Cardiac fibroblast (primary cell): ENCODE measurements at places on chromosomes 1 and 21.

DNA sequence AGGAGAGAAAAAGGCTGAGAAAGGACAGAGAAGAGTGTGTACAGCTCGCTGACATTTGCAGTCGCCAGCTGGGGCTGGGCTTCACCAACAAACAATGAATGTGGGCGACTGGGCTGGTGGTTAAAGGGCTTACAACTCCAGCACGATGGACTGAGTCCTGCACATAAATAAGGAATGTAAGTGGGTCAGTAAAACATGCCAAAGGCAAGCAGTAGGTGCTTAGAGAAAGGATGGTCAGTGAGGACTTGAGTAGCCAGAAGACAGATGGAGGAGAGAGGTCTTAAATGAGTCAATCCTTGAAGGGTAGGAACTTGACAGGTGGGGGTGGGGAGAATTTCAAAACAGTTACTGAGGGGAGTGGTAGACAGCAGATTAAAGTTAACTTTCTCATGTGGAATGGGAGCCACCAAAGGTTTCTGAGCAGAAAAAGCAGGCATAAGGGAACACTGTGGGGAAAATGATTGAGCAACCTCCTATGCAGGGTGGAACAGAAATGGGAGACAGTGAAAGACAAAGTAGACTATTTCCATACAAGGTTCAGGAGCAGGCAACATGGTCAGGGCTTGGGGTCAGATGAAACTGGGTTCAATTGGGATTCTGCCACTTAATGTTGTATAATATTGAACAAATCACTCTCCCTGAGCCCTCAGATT is 37.4 kb downstream of the GADD45A start:
- peak; percentile 44 for DNase-seq

DNA sequence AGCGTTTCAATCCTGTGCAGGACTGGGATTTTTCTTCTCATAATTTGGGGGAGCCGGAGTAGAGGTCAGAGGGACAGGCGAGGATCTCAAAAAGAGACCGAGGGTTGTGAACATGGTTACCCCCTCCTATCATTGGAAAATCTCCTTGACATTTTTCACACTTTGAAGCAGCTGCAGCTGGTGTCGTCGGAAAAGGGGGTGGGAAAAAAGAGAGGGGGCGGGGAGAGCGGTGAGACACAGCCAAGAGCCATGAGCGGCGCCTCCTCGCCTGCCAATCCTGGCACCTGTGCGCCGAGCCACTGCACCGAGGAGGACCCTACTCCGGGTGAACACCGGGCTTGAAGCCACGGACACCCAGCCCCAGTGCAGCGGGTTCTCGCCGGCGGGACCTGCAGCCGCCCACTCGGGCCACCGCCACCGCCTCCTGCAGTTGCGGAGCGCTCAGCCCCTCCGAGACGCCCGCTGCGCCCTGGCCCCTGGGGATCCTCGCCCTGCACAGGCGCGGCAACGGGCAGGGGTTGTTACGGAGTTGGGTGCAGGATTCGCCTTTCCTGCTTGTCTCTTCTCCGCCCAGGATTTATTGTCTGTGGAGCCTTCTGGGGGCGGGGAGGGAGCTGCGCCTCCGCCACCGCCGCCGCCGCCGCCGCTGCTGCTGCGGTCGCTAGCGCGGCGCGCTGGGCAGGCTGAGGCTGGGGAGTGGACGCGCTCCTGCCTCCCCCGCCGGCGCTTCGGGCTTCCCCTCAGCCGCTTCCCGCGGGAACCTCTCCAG is at the start of gene LRRC7:
TSS of gene LRRC7 (plus strand) at position 271 of the 769 bp plus-strand sequence. CDS start 718 bp downstream, outside the sequence.
- no peak for DNase-seq

GRCh38 chr21:45234127-45234526 is 53.6 kb downstream of the POFUT2 start:
- no peak for DNase-seq

GRCh38 chr1:235697508-235697907 is 47.9 kb upstream of the GNG4 start:
- DNase-seq, result no peak

DNA sequence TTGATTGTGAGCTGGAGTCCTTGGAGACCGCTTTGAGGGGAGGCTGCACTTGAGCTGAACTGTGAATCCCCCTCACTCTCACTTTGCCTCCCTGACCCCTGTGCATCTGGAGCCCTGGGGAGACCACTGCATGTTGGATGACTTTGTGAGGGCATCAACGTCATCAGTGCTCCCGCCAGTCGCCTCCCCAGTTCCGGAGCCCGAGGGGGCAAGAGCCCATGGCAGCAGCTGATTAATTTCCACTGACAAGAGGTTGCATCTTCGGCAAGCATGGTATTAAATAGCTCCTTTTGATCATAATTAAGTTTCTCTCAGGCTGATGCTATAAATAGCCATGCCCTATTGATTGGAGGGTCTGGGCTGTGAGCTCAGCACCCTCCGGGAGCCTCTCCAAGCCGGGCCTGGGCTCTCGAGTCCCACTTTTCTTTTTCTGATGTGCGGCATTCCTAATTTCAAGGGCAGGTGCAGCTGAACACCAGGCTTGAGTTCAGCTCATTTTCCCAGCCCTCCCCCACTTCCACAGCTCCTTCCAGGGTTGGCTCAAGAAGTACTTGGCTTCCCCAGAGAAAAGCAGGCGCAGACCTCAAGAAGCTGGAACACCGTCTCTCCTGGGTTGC is 33.2 kb downstream of the KCND3 start:
- no peak for DNase-seq

DNA sequence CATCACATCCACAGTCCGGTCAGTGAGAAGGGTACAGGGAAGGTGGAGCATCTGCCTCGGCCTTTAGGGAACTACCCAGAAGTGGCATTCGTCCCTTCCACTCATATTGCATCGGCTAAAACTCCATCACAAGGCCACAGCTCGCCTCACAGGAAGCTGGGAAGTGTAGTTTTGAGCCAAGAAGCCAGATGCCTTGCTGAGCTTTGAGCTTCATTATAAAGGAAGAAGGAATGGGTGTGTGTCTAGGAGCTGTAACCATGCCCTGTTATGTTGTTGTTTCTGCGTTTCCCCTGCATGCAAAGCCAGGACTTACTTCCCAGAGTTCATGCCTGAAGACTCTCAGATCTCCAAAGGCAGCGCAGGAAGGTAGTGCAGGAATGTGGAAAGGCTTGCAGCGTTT is 61.1 kb downstream of the OPTC start:
- DNase-seq, result no peak

- no peak for DNase-seq
Observed at GRCh38 chr1:47582891-47583608, 145.2 kb downstream of the FOXD2 start.

DNA sequence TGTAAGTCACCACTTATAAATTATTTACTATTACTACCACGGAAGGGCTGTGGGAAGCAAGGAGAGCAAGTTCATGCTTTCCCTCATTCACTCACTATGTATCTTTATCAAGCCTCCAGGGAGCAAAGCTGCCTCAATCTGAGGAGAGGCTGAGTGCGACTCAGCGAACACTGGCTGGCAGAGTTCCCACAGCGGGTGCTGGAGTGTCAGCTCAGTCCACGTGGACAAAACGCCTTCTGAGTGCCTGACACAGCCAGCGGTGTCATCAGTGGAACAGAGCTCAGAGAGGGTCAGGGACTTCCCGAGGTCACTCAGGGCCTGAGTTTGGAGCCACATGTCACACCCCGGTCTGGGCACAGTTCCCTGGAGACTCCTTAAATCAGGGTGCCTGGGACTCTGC is 16.9 kb downstream of the MATN1 start:
- DNase-seq, result peak; percentile 52

- no peak for DNase-seq
Observed at GRCh38 chr1:28326515-28326914, 2.3 kb upstream of the MED18 start.

DNA sequence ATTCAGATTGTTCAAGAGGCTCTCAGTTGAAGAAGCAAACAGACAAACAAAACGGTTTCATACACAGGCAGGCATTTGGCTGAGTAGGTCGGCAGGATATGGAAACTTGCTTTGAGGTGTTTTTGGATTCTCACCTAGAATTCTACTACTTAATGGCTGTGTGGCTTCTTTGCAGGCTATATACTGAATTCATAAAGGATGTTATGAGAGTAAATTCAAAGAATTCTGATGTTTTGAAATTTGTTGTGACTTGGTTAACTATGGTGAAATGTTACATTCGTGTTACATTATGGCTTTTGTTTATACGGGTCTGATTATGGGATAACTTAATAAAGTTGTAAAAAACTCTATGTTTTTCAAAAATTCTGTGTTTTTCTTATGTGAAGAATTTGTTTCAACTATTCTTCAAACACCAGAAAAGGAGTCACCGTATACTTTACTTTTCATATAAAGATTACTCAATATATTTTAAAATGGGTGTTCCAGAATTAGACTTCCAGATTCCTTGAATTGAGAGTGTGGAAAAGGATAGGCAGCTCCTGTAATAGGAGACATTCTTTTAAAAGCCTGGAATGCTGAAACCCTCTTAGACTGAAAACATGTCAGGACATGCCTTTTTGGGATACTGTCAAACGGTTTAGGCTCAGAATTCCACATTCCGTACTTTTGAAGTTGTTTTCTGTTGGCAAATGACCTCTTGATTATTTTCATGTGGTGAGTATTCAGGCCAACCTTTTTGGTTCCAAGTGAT is 8.2 kb upstream of the IRF2BP2 start:
- DNase-seq, result peak; percentile 63

DNA sequence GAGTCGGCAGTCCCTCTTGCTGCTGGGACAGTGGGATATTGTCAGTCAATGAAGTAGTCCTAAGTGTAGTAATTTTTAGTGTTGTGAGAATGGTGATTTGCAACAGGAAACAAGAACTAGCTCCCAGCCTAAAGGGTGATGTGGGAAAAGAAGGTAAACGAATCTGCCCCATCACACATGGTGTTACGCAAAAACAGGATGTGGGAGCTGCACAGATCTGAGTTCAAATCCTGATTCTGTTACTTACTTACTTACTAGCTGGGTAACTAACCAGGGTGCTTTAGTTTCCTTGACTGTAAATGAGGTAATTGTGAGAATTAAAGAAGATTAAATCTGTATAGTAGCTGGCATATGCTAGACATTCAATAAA is 22.3 kb downstream of the NAV1 start:
- DNase-seq, result no peak
